Activated T-cell treated with anti-CD3 and anti-CD28 coated beads, Interleukin-2, amount 50 U/mL, for 4 hours (primary cell): ENCODE measurements at places on chromosomes 7 and 10. TPM values are rescaled to one million over a fixed set of nuclear protein-coding genes. Genes with fewer than 3 reads are reported as not detected.

- no peak for DNase-seq
Observed at GRCh38 chr7:120417244-120417979, 144.4 kb downstream of the KCND2 start.

GRCh38 chr10:78214955-78215354 lies 181.3 kb downstream of the RPS24 start:
- DNase-seq = no peak

- DNase-seq = no peak
Observed at GRCh38 chr7:24444666-24445440, 128.4 kb upstream of the PALS2 start.

DNA sequence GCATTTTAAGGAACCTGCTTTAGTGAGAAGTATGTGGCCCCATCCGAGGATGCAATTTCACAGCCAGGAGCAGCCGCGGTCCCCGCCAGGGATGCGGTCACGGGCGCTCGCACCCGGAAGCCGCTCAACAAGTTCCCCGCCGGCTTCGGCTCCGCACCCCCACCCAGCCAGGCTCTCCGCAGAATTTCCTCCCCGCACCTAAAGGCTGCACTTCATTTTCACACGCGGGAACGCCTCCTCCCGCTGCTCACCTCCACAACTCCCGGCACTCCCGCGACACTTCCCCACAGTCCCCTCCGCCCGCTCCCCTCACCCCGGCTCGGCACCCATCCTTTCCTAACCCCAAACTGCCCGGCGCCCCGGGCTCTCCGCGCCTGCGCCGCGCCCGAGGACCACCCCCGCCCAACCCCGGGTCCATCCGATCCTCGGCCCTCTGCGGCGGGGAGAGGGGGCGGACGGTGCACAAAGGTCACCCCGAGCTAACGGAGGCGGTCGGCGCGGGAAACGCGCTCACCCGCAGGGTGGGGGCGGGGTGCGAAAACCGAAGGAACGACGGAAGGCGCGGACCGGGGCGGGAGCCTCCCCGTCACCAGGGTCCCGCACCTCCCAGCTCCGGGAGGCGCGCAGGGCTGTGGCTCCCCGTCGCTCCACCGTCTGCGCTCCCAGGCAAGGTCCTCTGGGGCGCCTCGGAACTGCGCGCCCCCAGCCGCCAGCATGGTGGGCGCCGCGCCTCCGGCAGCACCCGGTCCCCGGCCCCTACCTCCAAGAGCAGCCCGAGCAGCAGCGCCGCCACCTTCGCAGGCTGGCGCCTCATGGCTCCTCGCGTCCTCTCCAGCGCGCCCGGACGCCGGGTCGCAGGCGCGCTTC lies 558 bp downstream of the VOPP1 start:
- DNase-seq = peak; percentile 26

DNA sequence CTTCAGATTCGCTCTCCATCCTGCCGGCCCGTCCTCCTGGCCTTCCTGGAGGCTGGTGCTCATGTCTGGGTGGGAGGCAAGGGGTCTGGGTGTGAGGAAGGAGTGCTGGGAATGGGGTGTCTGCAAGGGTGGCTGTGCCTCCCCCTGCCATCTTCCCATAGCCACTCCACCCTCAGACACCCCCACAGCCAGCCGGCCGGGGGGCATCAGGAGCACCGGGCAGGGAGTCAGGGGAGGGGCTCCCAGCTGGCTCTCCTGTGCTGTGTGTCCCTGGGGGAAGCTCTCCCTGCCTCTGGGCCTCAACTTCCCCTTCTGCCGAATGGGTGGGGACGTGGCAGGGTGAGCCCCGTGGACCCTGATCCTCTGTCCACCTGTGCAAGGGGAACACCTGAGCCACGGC lies 18.6 kb downstream of the MICALL2 start:
- DNase-seq = no peak

Gene DOCK4
- 2.1 TPM for total RNA-seq

Gene JCAD
- total RNA-seq = 0.05 TPM
